Hepatocyte (in vitro differentiated cells): ENCODE measurements at places on chromosomes 7 and 10.

DNA sequence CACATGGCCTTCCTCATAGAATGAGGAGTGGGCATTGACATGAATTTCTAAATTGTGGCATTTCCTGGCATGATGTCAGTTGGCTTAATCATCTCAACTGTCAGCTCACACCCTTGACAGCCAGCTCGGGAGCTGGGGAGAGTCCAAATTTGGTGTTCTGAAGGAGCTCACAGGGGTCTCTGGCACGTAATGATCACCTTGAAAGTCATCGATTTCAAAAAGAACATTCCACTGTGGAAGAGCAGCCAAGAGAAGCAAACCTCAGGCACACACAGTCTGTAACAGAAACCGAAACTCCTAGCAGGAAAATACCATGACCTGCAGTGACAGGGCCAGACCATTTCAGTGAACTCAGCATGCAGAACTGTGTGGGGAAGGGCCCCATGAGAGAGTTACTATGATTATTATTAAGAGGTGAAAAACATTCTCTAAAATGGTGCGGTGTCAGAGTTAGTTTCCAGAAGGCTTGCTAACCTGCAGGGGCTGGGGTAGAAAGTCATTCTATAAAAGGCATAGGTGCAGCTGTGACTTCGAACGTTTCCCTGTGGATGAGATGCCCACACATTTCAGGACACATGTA is 26.4 kb upstream of the KLF6 start:
- peak; percentile 55 for DNase-seq

- DNase-seq, result no peak
These were observed 57.2 kb upstream of the ANK3 start for GRCh38 chr10:60446851-60447250.

- no peak for DNase-seq
These were observed 32.9 kb downstream of the MPP7 start for GRCh38 chr10:28269842-28270456.

- no peak for DNase-seq
These were observed 130.9 kb downstream of the RSU1 start for GRCh38 chr10:16686054-16686902.

DNA sequence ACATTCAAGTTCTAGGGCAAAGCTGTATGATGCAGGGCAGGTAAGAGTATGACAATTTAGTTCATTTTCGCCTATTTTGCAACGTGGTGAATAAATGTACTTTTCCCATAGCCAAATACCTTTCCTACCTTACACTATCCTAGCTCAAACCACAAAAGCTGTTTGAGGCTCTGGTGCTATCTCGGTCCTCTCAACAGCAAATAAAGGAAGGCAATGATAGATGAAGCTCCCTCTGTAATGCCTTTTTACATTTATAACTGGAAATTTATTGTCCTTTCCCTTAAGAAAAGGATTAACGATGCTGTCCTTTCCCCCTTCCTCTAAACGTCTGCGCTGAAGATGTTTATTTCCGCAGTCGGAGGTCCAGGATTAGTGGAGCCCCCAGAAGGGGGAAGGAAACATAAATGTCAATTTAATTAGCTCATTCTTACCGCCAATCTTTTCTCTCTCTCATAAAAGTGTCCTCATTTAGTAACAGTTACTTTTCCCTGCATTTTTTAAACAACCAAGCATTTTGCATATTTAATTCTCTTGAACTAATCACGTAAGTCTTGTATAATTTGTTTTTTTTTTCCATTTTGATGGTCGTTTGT is 114.6 kb downstream of the PIP4K2A start:
- DNase-seq, result no peak
